ENCODE measurements at places on chromosomes 3 and 15.

DNA sequence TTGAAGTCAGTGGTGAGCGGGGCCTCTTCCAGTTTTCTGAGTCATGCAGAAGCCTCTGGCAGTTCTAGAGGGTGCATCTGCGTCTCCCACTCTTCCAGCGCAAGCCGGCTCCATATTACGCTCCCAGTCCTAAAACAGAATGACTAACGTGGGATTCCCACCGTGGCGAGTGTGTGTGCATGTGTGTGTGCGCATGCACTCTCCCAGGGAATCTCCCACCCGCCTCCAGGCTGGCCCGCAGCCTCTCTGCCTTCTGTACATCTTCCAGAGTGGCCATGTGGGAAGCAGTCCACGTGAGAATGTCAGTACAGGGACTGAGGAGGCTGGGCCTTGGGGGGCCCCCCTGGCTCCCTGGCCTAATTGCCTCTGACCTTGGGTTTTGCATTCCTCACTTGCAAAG, 87.7 kb downstream of the LSM3 start:
- DNase-seq = no peak

DNA sequence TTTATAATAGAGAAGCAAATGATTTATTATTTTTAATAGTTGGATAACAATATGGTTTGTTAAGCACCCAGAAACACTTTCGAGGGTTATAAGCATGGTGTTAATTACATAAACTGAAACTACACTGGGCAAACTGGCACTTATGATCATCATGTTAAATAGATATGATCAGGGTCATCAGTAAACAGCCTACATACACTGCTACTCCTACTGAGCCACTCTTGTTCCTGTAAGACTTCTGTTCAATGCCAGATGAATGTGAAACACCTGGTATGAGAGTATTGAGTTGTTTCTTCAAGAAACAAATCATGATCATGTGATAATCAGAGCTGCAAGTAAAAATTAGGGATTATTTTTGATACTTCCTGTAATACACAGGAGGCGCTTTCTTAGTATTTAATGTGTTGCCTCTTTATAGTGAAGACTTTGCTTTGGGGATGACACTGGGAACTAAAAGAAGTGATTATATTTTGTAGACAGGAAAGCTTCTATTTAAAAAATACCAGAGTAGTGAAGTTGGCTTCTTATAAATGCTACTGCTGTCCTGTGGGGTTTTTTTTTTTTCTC, 32.3 kb upstream of the UTS2B start:
- peak; percentile 14 for DNase-seq

GRCh38 chr15:74599156-74599555, 16.5 kb upstream of the CLK3 start:
- no peak for DNase-seq

GRCh38 chr3:64488939-64489338, 198.9 kb downstream of the ADAMTS9 start:
- no peak for DNase-seq

- DNase-seq = no peak
Measured at GRCh38 chr15:96583671-96584070, 253.2 kb downstream of the NR2F2 start.

DNA sequence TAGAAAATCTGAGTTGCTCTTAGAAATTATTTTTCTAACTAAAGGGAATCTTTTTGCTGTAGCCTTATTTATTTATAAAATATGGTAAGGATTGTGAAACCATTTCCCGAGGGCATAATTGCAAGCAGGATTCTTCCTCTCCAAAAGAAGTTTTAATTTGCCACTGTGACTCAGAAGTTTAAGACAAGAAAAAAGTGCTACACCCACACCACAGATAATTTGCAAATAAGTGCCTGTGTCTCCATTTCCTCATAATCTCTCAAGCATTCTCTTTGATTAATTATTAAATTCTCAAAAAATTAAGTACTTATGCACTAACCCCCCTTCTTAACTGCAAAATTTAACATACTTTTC, 43.6 kb downstream of the RASA2 start:
- DNase-seq = no peak

- no peak for DNase-seq
Measured at GRCh38 chr3:78112291-78113010, 1072.6 kb downstream of the ROBO2 start.

DNA sequence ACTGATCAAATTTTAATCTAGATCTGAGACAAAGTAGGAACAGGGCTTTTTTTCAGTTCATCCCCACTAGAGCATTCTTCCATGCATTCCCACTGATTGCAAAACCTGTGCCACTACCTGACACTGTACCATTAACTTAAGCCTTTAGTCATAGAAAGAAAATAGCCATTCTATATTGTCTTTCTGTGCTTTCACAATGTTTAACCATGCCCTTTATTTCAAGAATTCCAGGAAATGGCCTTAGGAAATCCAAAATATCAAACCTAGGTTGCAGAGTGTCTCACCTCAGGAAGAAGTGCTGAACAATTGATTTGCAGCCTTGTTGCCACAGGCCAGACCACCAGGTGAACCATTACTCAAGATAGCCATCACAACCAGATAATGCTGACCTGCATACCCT, 56.2 kb upstream of the TGFBR2 start:
- no peak for DNase-seq

DNA sequence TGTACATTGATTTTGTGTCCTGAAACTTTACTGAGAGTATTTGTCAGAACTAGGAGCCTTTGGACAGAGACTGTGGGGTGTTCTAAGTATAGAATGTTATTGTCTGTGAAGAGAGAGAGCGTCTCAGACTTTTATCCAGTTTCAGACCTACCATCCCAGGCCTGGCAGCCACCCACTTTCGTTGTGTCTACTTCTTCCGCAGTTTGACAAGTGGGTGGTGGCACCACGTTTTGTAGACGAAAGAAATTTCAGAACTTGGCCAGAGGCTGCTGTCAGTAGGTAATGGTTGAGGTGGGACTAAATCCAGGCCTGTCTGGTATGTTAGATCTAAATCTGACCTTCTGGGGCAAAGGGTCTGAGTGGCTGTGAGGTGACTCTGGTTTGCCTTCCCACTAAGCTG, 13.4 kb upstream of the TRAK1 start:
- DNase-seq = no peak

- no peak for DNase-seq
Measured at GRCh38 chr15:100696452-100696851, 94.1 kb downstream of the ASB7 start.

DNA sequence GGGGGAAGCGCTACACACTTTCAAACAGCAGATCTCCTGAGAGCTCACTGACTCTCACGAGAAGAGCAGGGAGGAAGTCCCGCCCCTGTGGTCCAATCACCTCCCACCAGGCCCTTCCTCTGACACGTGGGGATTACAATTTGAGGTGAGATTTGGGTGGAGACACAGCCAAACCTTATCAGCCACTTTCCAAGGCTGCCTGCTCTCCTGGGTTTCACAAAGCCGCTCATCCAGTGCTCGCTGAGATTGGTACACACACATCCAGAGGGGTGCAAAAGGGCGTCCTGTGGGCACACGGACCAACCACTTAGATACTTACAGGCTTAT, 23.1 kb downstream of the XXYLT1 start:
- no peak for DNase-seq

Data from activated CD4-positive, alpha-beta T cell treated with anti-CD3 and anti-CD28 coated beads, Interleukin-2, Interleukin-6, amounts not matched to agents 100 ng/mL and 50 ng/mL, durations not matched to agents 16 hours and 8 hours (primary cell).